ENCODE measurements at places on chromosomes 7 and 10.

DNA sequence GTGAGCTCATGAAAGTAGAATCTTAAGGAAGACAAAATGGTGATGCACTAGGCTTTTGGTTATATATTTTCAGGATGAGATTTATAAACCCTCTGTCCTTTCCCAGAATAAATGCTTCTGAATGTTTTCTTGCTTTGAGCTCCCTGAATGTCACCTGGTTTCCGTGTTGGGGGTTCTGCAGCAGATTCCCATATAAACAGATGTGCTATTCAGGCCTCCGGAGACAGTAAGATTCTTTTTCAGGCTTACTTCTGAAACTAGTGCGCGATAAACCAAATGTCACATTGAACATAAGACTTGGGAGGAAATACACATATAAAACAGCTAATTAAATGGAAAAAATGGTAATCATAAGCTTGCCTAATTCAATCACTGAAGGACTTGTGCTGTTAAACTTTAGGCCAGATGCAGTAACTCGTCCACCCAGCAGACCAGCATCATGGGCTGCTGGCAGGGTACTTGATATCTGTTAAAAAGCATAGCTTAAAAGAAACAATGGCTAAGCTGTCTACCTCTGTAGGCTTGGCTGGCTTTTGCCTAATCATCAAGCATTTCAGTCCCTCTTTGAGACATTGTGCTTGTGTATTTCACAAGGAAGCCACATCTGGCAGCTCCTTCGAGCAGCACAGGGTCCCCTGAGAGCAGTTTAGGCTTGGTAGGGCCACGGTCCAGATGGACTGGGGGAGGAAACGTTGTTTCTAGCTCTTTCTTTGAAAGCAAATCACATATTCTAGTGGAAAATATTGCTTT, 281.2 kb upstream of the KIAA1217 start:
- no peak overlapping the region for H3K27ac ChIP-seq
- no peaks in the 10 kb centered on the region for H3K27me3 ChIP-seq
- H3K4me3 ChIP-seq, result no peak overlapping the region
- H3K4me1 ChIP-seq, result no peaks in the 10 kb centered on the region

- no peak for DNase-seq
- H3K4me1 ChIP-seq, result no peaks in the 10 kb centered on the region
- H3K4me3 ChIP-seq, result no peak overlapping the region
Observed at GRCh38 chr10:128713471-128713870, 587.2 kb upstream of the MKI67 start.

DNA sequence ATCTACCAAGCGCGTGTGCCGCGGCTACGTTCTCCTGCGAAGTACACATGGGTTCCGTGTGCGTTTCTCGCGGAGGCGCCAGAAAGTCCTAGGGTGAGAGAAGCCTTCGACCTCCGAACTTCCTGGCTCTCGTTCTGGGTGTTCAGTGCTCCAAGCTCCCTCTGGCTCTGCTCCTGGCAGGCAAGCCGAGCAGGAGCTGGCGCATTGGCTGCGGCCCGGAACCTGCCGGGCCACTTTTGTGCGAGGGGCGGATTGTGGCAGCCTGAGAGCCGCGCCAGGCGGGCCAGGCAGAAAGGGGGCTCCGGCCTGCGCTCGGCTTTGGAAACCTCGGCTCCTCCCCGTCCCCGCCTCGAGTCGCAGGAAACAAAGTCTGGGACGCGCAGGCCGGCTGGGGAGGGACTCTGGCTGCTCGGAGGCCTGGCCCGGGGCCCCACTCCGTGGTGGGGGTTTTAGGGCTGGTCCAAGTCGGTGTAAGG, 9.6 kb downstream of the EMX2 start:
- peaks cover 55% of the 10 kb centered on the region for H3K27me3 ChIP-seq
- H3K36me3 ChIP-seq, result no peaks in the 10 kb centered on the region
- DNase-seq, result no peak
- peak overlapping the region; percentile 27 for H3K4me3 ChIP-seq
- peaks cover 7% of the 10 kb centered on the region for H3K4me1 ChIP-seq

- no peak for DNase-seq
- no peak overlapping the region for H3K27ac ChIP-seq
- H3K4me3 ChIP-seq, result no peak overlapping the region
- no peaks in the 10 kb centered on the region for H3K36me3 ChIP-seq
- H3K4me1 ChIP-seq, result peaks cover 7% of the 10 kb centered on the region
- H3K27me3 ChIP-seq, result peaks cover 29% of the 10 kb centered on the region
Observed at GRCh38 chr10:116629340-116629739, 8.6 kb downstream of the PNLIPRP2 start.

- H3K27ac ChIP-seq, result no peak overlapping the region
- no peaks in the 10 kb centered on the region for H3K36me3 ChIP-seq
- H3K4me1 ChIP-seq, result peaks cover 15% of the 10 kb centered on the region
- H3K27me3 ChIP-seq, result no peaks in the 10 kb centered on the region
Observed at GRCh38 chr7:42907316-42907715, 4.6 kb downstream of the C7orf25 start.

- peak overlapping the region; percentile 61 for H3K4me3 ChIP-seq
- H3K36me3 ChIP-seq, result no peaks in the 10 kb centered on the region
- H3K27ac ChIP-seq, result peak overlapping the region; percentile 91
- H3K4me1 ChIP-seq, result peaks cover 5% of the 10 kb centered on the region
- no peak for DNase-seq
- no peaks in the 10 kb centered on the region for H3K27me3 ChIP-seq
Observed at GRCh38 chr7:93921186-93921585, 349 bp upstream of the GNG11 start.

GRCh38 chr10:104085801-104086400, at the start of gene COL17A1:
Gene COL17A1, minus strand, starts transcription at chr10:104085880. Its CDS starts 5,207 bp downstream, at chr10:104080673.
- H3K27me3 ChIP-seq, result no peaks in the 10 kb centered on the region
- DNase-seq, result no peak
- no peaks in the 10 kb centered on the region for H3K4me1 ChIP-seq
- no peak within 1 kb of the TSS for H3K27ac ChIP-seq
- H3K36me3 ChIP-seq, result no peaks in the 10 kb centered on the region

DNA sequence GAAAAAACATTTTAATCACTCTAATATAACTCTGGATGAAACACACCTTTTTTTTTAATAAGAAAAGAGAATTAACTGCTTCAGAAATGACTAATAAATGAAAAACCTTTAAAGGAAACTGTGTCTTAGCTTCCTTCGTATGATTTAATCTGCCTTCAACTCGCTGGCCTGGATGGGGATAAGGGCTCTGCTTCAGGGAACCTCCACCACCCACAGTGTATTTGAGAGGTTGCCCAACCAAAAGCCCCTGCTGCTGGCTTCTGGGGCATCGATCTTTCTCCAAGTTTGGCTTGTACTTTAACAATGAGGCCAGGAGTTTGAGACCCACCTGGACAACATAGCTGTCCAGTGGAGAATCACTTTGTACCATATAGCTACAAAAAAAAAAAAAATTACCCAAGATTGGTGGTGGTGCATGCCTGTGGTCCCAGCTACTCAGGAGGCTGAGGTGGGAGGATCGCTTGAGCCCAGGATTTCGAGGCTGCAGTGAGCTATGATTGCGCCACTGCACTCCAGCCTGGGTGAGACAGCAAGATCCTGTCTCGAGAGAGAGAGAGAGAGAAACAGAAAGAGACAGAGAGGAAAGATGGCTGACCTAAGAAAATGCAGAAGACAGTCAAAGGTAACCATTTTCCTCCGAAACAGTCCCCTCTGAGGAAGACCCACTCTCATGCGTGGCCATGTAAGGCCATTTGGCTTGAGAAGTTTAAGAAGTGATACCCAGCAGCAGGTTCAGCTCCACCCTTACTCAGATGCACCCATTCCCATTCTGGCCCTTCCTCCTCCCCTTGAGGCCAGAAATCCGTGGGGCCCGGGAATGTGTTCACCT, 13.6 kb upstream of the LIMK1 start:
- no peak for DNase-seq
- H3K27ac ChIP-seq, result peak overlapping the region; percentile 64
- H3K4me3 ChIP-seq, result no peak overlapping the region
- no peaks in the 10 kb centered on the region for H3K4me1 ChIP-seq

- H3K4me1 ChIP-seq, result peaks cover 28% of the 10 kb centered on the region
- no peak within 1 kb of the TSS for H3K27ac ChIP-seq
- DNase-seq, result no peak
- H3K4me3 ChIP-seq, result peak within 1 kb of the TSS; percentile 32
Observed at GRCh38 chr10:133237588-133238465, at the start of gene VENTX. Gene VENTX, plus strand, starts transcription at chr10:133237855. Its CDS starts 60 bp downstream, at chr10:133237915.

- H3K4me3 ChIP-seq, result no peak overlapping the region
- no peaks in the 10 kb centered on the region for H3K27me3 ChIP-seq
- H3K4me1 ChIP-seq, result no peaks in the 10 kb centered on the region
Observed at GRCh38 chr10:8894148-8894547, 839.7 kb downstream of the GATA3 start.

DNA sequence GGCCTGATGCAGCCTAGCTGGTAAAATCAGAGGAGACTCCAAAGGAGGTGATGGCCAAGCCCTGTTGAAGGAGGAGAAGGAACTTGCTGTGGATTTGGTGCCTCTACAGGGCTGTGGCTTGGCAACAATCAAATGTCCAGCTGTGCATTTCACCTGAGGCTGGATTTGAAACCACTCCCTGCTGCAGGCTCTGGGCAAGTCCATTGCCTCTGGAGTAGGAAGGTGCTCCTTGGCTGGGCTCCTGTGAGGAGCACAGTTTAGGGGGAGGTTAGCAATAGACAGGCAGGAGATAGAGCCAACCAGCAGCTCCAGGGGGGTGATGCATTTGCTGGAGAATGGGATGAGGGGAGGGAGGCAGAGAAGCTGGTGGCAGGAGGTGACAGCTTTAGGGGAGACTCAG, 26.5 kb downstream of the CDH23 start:
- no peak overlapping the region for H3K27ac ChIP-seq
- no peaks in the 10 kb centered on the region for H3K36me3 ChIP-seq
- H3K4me3 ChIP-seq, result no peak overlapping the region
- no peak for DNase-seq
- H3K27me3 ChIP-seq, result peaks cover 37% of the 10 kb centered on the region
- H3K4me1 ChIP-seq, result no peaks in the 10 kb centered on the region

GRCh38 chr10:120793088-120793487, 58.1 kb upstream of the WDR11 start:
- H3K36me3 ChIP-seq, result no peaks in the 10 kb centered on the region
- no peaks in the 10 kb centered on the region for H3K27me3 ChIP-seq
- H3K4me3 ChIP-seq, result no peak overlapping the region
- no peaks in the 10 kb centered on the region for H3K4me1 ChIP-seq

DNA sequence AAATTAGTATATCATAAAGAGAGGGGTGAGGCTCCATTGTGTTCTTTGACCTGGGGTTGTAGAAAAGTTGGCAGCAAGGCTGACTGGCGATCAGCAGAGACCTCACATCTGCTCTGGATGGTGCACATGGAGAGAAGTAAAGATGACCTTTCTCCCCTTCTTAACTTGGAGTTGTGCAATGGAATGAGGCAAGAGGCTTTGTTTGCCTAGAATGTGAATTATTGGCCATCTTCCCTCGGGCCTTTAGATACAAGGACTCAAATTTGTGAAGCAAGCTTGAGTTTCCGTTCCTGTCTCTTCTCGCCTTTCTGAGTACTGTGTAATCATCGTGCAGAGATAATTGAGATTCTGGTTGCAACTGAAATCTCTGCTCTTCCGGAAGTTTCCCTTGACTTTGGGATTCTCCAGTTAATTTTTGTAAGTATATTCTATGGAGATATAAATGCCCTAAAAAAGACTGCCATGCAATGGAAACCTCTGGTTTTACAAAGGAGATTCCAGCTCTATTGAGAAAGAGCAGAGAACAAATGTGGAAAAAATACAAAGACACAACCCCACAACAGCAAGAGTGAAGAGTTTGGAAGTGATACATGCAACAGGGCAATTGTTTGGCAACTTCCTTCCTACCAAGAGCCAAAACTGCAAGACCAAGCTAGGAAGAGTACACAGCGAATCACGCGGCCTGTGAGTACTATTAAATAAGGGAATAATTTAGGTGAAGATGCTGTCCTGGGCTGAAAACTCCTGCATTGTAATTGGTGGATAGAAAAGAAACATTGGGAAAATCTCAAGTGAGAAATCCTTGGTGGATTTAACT, 542.3 kb upstream of the NRP1 start:
- peak; percentile 29 for DNase-seq
- H3K27ac ChIP-seq, result no peak overlapping the region
- no peaks in the 10 kb centered on the region for H3K27me3 ChIP-seq
- H3K4me3 ChIP-seq, result no peak overlapping the region
- H3K36me3 ChIP-seq, result no peaks in the 10 kb centered on the region

GRCh38 chr7:107995184-107996071, 7.5 kb downstream of the LAMB1 start:
- DNase-seq, result no peak
- no peak overlapping the region for H3K4me3 ChIP-seq
- no peaks in the 10 kb centered on the region for H3K4me1 ChIP-seq
- no peaks in the 10 kb centered on the region for H3K27me3 ChIP-seq
- peak overlapping the region; percentile 1 for H3K27ac ChIP-seq

DNA sequence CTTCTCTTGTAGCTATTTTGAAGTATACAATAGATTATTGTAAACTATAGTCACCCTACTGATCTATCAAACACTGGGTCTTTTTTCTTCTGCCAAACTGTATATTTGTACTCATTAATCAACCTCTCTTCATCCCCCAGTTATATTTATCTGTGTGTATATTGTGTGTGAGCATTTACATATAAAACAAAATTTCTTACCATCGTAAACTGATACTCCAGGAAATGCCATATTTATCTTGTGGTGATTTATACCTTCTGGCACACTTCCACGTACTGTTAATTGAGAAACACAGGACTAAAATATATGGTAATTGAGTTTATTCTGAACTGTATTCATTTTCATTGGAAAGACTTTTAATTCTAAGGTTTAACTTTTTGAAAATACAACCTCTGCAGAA, 18.9 kb downstream of the ANLN start:
- no peaks in the 10 kb centered on the region for H3K36me3 ChIP-seq
- H3K27me3 ChIP-seq, result no peaks in the 10 kb centered on the region
- no peak overlapping the region for H3K4me3 ChIP-seq
- no peak for DNase-seq
- H3K4me1 ChIP-seq, result no peaks in the 10 kb centered on the region
- no peak overlapping the region for H3K27ac ChIP-seq

- H3K36me3 ChIP-seq, result no peaks in the 10 kb centered on the region
- DNase-seq, result no peak
- no peak overlapping the region for H3K27ac ChIP-seq
- H3K4me3 ChIP-seq, result no peak overlapping the region
- H3K27me3 ChIP-seq, result no peaks in the 10 kb centered on the region
Observed at GRCh38 chr7:131620673-131621609, 64.5 kb upstream of the PODXL start.

DNA sequence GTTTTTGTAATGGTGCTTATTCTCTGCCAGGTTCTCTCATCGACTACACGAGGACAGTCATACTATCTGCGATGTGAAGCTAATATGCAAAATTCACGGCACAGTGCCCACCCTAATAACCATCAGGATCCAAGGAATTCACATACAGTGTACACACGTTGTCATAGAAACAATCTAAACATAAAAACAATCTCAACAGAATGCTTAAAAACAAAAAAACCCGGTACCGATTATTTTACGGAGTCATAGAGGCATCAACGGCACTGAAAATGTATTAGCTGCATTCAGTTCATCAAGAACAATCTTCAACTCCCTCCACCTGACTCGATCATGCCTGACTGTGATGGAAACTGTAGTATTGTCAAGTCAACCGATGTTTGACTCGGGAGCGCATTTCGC, 628 bp downstream of the MRPS33 start:
- H3K27ac ChIP-seq, result peak overlapping the region; percentile 83
- H3K27me3 ChIP-seq, result no peaks in the 10 kb centered on the region
- peaks cover 8% of the 10 kb centered on the region for H3K4me1 ChIP-seq
- H3K4me3 ChIP-seq, result peak overlapping the region; percentile 60

GRCh38 chr10:97069576-97070362, 116.0 kb downstream of the SLIT1 start:
- H3K27ac ChIP-seq, result no peak overlapping the region
- DNase-seq, result no peak
- no peaks in the 10 kb centered on the region for H3K4me1 ChIP-seq
- H3K36me3 ChIP-seq, result no peaks in the 10 kb centered on the region
- H3K27me3 ChIP-seq, result peaks cover 83% of the 10 kb centered on the region

Measured in tibial artery (tissue), 4 donors.